CD4-positive, alpha-beta T cell treated with Interleukin-4 for 4 hours (primary cell): ENCODE measurements at places on chromosomes 1 and 21.

DNA sequence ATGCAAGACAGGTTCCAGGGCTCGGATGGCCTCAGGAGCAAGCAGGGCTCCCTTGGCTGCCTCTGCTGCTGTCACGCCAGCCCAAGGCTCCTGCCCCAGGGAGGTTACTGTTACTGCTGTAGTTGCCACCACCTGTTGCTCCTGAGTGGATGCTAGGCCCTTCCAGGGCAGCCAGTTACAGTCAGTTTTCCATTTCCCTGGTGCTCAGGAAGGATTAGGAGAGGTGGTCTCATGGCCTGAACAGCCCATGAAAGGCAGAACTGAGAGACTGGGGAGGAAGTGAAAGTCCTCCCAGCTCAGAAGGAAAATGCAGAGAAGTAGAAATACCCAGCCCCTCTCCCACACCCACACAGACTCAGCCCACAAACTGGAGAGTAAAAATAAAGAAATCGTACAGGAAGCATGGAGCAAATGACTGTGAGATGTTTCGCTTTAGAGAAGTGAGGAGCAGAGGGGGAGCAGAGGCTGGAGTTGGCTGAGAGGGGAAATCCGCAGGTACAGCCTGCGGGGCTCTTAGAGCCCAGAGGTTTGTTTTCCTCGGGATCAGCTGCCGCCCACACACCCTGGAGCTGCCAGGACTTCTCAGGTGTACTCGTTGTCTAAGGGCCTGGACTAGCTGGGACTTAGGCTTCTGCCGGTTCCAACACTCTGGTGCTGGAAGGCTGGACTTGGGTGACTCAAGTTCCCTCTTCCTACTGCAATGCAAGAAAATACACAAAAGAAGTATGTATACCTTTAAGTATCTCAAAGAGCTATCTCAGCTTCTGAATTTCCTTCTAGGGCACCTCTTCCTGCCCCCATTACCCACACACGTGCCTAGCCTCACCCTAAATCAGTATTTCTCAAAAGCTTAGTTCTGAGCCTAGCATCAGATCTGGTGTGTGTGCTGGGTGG, 2.3 kb downstream of the IL6R start:
- peak; percentile 53 for DNase-seq

GRCh38 chr1:12380326-12381249, 150.8 kb downstream of the VPS13D start:
- DNase-seq: no peak

GRCh38 chr1:153648000-153648643, 10.4 kb upstream of the SNAPIN start:
- no peak for DNase-seq

GRCh38 chr21:44800971-44801467, 601 bp downstream of the UBE2G2 start:
- peak; percentile 52 for DNase-seq

- no peak for DNase-seq
Measured at GRCh38 chr1:181095260-181095659, 6.8 kb downstream of the IER5 start.

- DNase-seq: no peak
Measured at GRCh38 chr1:207896547-207896946, 14.4 kb downstream of the CD34 start.

DNA sequence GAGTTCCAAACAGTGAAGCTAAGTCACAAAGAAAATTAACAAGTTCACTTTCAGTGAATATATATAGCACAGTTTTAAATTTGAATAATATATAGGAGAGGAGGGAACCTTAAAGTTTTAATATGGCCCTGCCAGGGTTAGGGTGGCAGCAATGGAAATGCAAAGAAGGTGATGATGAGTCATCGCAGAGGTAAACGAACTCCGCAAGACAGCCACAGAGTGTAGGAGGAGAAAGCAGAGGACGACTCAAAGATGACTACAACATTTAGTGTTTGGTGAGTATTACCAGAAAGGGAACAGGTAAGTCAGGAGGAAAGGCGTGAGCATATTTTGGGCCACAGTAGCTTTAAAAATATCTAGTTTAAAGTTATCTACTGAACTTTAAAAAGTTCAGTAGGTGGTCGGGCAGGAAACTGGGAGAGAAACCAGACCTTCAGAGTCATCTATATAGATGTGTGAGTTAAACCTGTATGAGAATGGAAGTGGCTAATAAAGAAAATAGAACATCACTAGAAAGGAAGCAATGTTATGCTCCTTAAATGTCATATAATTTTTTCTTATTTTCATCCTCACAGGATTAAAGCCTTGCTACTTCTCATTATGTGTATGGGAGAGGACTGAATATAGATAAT, 75.7 kb downstream of the UCHL5 start:
- no peak for DNase-seq

GRCh38 chr1:19505693-19506457, 20.5 kb upstream of the CAPZB start:
- no peak for DNase-seq
